ENCODE measurements at places on chromosomes 3 and 15.

- no peak for DNase-seq
Observed at GRCh38 chr3:161413855-161414210, 42.5 kb upstream of the SPTSSB start.

GRCh38 chr3:167198949-167199600, 181.0 kb downstream of the ZBBX start:
- no peak for DNase-seq

DNA sequence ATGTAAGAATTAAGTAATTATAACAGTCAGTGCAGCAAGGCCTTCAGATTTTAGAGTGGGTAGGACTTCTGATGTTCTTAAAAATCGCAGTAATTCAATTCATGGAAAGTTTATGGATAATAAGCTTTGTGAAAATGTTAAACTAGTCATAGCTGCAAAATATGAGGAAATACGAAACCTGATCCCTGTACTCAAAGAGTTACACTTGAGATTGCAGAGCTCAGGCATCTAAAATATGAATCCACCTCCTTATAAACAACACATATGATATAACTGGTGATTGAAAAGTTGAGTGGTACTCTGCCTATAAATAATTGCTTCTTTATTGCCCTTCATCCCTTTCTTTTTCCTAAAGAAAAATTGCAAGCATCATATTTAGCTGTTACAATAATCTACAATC, 473.3 kb downstream of the OTOL1 start:
- no peak for DNase-seq

- no peak for DNase-seq
Observed at GRCh38 chr3:14285548-14285925, 106.9 kb downstream of the LSM3 start.

DNA sequence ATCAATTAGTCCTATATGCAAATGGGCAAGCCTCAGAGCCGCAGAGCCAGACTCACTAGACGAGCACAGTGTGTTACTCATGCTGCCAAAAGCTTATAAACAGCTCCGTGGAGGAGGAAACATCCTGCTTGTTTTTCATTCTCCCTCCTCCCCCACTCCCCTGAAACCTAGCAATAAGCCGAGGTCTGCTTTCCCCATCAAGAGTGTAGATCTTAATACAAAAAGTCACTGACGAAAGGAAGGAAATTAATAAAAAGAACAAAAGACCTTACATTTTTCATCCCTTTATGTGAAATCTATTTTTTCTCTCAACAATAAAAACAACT, 88.5 kb downstream of the XXYLT1 start:
- no peak for DNase-seq

- DNase-seq, result no peak
Observed at GRCh38 chr3:176068750-176069149, 1128.5 kb downstream of the TBL1XR1 start.

DNA sequence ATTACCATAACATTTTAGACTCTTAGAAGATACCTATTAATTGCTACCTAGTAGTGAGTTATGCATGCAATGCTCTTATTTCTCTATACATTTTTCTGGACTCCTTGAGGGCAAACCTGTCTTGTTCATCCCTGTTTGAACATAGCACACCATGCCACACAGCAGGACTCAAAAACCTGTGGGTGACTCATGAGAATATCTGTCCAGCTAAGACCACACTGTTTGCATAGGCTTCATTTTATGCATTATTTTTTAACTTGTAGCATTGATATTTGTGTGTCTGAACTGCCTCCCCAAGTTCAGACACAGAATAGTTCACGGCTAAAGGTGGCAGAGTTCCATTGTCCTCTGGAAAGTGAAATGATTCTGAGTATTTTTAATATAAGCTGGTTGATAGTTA, 1.8 kb downstream of the LMCD1 start:
- no peak for DNase-seq

DNA sequence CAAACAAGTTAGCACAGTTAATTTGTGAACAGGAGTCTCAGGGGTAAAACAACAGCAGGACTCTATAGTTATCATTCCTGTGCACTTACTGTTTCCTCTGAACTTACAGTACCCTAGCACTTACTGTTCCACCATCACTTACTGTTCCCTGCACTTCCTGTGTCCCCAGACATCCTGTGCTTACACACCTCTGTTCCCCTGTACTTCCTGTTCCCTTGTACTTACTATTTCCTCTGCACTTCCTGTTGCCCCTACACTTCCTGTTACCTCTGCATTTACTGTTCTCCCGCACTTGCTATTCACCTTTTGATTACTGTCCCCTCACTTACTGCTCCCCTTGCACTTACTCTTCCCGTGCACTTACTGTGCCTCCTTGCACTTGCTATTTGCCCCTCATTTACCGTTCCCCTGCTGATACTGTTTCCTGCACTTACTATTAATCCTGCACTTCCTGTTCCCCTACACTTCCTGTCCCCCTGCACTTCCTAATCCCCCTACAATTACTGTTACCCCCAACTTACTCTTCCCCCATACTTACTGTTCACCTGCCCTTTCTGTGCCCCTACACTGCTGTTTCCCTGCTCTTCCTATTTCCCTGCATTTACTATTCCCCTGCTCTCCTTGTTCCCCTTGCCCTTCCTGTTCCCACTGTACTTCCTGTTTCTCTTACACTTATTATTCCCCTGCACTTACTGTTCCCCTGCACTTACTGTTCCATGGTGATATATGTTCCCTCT, 30.3 kb downstream of the TPRA1 start:
- no peak for DNase-seq

- DNase-seq, result no peak
Observed at GRCh38 chr3:64454179-64454578, 228.9 kb upstream of the PRICKLE2 start.

DNA sequence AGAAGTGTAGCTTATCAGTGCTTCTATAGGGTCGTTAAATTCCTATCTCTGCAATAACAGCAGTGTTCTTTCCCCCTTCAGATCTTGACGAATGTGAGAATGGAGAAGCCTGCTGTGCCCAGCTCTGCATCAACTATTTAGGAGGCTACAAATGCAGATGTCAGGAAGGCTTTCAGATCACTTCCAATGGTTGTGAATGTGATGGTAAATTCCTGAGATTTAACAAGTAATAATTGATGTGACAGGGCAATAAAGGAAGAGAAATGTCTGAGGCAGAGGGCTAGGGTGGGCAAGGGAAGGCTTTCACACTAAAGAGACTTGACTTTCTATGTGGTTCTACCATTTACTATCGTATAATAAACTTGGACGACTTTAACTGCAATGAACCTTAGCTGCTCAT, 711.7 kb upstream of the GOLIM4 start:
- no peak for DNase-seq

GRCh38 chr3:116018646-116019045, 395.3 kb downstream of the GAP43 start:
- DNase-seq, result no peak

- DNase-seq, result peak; percentile 52
Observed at GRCh38 chr15:31080591-31081014, 20.9 kb downstream of the TRPM1 start.

GRCh38 chr3:41630708-41631107, 331.2 kb downstream of the ULK4 start:
- no peak for DNase-seq

- DNase-seq, result no peak
Observed at GRCh38 chr3:75303741-75304140, 360.4 kb upstream of the FRG2C start.

DNA sequence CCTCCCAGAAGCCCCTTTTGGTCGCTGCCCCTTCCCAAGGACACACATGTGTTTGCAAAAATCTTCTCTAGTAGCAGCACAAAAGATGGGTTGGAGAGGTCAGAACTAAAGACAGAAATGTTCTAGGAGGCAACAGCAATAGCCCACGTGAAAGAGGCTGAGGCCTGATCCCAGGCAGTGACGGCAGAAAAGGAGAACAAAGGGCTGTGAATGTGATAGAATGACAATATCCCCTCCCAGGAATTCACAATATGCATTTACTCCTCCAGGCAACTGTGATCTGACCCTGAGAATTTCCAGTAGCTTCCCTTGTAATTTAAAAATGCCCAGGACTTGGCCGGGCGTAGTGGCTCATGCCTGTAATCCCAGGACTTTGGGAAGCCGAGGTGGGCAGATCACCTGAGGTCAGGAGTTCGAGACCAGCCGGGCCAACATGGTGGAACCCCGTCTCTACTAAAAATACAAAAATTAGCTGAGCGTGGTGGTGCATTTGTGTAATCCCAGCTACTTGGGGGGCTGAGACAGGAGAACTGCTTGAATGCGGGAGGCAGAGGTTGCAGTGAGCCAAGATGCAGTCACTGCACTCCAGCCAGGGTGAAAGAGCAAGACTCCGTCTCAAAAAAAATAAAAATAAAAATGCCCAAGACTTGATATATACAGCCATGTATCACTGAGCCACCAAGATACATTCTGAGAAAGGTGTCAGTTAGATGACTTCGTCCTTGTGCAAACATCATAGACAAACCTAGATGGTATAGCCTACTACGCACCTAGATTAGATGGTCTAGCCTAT, 43.6 kb upstream of the PIAS1 start:
- no peak for DNase-seq

GRCh38 chr3:63960048-63960711, 48.0 kb upstream of the SCAANT1 start:
- DNase-seq, result peak; percentile 54

DNA sequence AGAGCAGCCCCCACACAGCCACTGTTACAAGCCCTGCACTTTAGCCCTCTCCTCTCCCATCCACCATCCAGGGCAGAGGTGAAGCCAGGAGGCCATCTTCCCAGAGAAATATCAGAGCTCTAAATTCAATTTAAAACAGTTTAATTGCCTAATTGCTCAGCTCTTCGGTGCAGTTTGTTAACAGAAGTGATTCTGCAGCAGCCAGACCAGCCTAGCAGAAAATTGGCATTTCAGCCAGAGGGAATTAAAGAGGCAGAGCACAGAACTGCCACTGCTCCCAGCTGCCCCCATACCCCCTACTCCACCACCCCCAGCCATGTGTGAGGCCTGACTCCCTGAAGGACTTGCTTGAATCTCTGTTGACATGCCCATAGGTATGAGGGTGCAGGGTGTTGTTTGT, 38.5 kb downstream of the TPRA1 start:
- DNase-seq, result no peak

DNA sequence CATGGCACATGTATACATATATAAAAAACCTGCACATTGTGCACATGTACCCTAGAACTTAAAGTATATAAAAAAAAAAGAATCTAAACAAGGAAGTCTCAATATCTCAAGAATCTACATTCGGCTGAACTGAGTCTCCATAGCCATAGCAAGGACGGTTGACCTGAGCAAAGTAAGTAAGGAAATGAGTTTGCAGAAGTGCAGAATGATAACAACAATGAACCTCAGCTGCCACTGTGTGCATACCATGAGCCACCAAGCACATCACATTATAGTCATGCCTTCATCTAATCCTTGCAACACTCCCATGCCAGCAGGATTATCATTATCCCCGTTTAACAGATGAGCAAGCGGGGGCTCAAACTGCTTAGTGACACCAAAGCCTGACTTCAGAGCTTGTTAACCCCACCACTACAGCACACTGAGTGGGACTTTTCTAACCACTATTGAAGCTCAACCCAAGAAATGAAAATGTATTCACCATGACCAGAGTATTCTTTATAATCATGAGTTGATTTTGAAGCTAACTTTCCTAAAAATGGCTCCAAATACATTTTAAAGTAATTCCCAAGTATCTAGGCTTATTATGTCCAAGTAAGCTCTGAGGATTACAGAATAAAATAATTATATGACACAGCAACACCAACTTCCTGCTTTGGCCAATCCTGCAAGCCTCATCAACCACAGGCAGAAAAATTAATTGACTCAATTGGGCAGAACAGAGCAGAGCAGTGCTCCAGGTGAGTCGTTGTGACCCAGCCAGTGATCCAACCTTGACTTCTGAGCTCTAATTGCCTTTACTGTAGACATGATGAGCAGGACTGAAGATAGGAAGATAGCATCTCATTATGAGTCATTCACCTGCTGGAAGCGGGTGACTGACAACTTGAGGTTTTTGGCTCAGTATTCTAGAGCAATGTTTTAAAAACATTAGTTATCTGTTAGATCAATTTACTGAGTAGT, 47.3 kb upstream of the IL12A start:
- DNase-seq, result no peak

DNA sequence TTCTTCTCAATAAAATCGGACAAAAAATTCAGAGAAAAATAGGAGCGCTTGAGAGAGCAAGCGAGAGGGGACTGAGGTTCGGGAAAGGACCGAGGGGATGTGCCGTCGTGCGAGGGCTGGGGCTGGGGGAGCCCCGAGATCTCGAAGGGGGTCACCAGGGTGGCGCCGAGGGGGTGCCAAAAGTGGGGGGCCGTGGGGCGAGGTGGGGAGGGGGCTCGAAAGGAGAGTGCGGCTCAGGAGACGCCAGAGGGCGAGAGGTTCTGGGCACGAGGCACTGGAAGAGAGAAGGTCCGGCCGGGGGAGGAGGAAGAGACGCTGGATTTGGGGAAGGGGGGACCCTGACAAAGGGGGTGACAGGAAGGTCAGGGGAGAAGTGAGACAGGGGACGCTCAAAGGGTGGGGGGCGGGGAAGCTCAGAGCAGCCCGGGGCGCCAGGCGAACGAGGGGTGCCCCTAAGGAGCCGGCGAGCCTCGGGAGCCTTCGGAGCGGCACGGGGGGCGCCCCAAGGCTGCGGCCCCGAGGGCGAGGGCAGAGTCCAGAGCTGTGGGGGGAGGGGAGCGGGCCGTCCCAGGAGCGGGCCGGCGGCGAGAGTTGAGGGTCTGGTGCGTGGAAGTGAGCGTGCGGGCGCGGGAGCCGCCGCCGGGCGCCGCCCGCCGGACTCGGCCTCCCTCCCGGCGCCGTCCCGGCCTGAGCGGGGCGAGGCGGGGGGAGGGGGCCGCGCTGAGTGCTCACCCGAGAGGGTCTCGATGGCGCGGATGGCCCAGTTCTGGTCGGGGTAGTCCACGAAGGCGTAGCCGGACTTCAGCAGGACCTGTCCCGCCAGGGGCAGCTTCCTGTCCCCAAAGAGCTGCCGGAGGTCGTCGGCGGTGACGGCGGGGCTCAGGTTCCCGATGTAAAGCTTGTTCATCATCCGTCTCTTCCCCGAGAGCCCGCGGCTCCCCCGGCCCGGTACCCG, 514 bp downstream of the IGF2BP2 start:
- DNase-seq, result peak; percentile 18

- no peak for DNase-seq
Observed at GRCh38 chr3:55491296-55491816, 4.2 kb upstream of the WNT5A start.

- DNase-seq, result no peak
Observed at GRCh38 chr3:36366308-36366707, 14.0 kb upstream of the STAC start.

Measured in hematopoietic multipotent progenitor cell treated with erythropoietin and hydrocortisone succinate and interleukin-3 and kit ligand, for 15 days (in vitro differentiated cells).